Activated naive CD8-positive, alpha-beta T cell treated with anti-CD3 and anti-CD28 coated beads, Interleukin-2, amount 50 U/mL, for 24 hours (primary cell): ENCODE measurements at places on chromosomes 2 and 18.

DNA sequence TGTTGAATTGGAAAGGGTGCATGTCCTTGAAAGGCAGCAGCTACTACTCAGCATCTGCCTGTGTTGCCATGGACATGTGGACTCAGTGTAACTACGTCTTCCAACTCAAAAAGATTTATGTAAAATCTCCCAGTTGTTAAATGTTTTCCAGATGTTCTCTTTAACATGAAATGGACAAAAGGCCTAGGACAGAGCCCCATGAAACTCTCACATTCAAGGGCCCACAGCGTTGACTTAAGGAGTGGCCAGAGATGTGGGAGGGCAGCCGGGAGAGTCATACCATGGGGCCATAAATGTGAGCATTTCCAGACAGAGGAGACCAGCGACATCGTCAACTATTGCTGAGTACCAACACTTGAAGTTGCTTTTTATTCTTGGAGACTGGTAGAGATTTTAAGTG is 9.9 kb downstream of the SLC3A1 start:
- H3K36me3 ChIP-seq: no peaks in the 10 kb centered on the region
- H3K27me3 ChIP-seq: no peaks in the 10 kb centered on the region
- no peak for DNase-seq

DNA sequence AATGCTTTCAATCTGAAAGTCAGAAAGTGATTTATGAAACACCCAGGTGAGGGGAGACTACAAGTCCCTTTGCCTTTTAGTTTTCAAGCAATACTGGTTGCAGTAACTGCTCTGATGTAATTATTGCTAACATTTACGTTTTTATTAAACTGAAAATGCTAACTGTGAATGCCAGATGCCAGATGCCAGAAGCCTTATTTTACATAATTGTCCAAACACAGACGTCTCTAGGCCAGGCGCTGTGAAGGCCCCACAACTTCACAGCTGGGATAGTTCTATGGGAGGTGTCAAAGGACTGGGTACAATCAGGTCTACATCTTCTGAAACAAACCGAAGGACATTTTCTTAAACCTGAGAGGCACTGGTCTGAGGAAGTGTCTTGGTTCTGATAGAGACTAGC is 27.5 kb upstream of the MSGN1 start:
- no peaks in the 10 kb centered on the region for H3K4me1 ChIP-seq
- H3K27me3 ChIP-seq: peaks cover 18% of the 10 kb centered on the region
- H3K27ac ChIP-seq: no peak overlapping the region
- H3K4me3 ChIP-seq: no peak overlapping the region
- no peak for DNase-seq
- peaks cover 3% of the 10 kb centered on the region for H3K36me3 ChIP-seq

- H3K27me3 ChIP-seq: peaks cover 24% of the 10 kb centered on the region
- no peak overlapping the region for H3K27ac ChIP-seq
- no peaks in the 10 kb centered on the region for H3K4me1 ChIP-seq
- H3K36me3 ChIP-seq: no peaks in the 10 kb centered on the region
Measured at GRCh38 chr2:233807215-233807865, 29.2 kb downstream of the MROH2A start.

DNA sequence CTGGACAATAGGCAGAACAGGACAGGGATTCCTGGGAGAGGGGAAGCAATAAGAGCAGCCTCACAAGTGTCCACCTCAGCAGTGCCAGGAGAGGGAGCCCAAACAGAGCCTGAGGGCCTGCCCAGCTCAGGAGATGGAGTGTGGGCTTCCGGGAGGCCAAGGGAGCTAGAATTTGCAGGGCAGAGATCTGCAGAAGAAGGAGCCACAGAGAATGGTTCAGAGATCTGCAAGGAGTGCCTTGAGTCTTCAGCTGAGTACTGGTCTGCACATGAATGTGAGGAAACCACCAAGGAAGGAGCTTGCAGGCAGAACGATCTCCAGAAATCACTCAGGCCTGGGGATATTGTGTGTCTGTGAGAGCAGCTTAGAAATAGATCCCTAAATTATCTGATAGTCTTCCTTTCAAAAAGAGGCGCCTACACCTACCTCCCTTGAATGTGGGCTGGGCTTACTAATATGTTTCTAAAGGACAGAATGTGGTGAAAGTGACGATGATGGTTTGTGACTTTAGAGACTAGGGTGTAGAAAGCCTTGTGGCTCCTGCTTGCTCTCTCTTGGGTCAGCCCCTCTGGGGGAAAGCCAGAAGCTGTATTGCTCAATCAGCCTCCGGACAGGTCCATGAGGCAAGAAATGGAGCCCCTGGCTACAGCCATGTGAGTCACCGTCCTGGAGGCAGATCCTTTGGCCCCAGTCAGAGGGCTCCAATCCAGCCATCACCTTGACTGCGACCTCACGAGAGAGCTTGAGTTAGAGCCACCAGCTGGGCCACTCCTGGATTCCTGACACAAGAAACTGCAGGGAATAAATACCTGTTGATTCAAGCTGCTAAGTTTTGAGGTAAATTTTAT is 7.6 kb upstream of the LPIN1 start:
- H3K27ac ChIP-seq: no peak overlapping the region
- H3K4me3 ChIP-seq: no peak overlapping the region
- no peak for DNase-seq

DNA sequence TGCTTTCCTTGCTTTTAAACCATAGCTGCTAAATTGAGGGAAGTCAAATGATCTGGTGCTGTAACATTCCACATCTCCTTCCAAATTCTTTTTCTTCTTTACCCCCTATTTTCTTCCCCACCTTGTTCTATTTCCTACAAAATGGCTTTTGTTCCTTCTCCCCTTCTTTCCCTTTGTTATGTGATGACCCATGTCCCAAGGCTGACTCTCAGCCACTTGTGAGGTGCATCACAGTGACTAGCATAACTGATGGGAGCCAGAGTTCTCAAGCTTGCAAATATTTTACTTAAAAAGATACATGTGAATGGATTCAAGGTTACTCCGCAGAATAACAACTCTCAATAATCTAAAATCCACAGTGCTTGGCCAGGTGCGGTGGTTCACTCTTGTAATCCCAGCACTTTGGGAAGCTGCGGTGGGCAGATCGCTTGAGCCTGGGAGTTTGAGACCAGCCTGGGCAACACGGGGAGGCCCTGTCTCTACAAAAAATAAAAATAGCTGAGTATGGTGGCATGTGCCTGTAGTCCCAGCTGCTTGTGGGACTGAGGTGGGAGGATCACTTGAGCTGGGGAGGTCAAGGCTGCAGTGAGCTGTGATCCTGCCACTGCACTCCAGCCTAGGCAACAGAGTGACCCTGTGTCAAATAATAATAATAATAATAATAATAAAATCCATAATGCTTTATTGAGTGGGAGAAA is 100.1 kb upstream of the CERS6 start:
- DNase-seq: no peak
- peaks cover 3% of the 10 kb centered on the region for H3K27me3 ChIP-seq
- no peaks in the 10 kb centered on the region for H3K36me3 ChIP-seq
- peaks cover 32% of the 10 kb centered on the region for H3K4me1 ChIP-seq
- H3K4me3 ChIP-seq: no peak overlapping the region
- H3K27ac ChIP-seq: no peak overlapping the region

DNA sequence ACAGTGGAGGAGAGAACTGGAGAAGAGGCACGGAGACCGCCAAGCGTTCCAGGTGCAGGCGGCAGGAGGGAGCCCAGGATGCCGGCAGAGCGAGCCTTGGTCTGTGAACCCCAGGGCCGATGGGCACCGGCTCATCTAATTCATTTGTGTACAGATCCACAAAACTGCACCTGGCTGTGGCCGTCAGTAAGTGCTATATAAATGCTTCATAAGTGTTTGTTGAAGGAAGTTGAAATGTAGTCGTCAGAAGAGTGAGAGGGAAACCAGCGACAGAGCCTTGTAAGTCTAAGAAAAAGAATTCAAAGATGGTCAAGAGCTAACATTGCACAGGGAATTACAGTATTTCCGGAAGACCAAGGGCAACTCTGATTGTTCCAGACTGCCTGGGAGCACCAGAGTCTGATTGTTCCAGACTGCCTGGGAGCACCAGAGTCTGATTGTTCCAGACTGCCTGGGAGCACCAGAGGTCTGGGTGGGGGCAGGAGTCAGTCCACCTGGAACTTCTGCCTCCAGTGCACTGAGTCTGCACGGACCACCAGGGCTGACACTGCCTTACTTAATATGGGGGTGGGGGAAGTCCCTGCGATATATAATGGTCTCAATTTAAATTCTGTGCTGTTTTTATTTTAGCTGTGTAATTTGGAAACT is 112.3 kb downstream of the BCL2 start:
- peaks cover 98% of the 10 kb centered on the region for H3K4me1 ChIP-seq
- H3K27ac ChIP-seq: peak overlapping the region; percentile 99
- no peaks in the 10 kb centered on the region for H3K27me3 ChIP-seq
- H3K36me3 ChIP-seq: peaks cover 27% of the 10 kb centered on the region
- peak; percentile 58 for DNase-seq

DNA sequence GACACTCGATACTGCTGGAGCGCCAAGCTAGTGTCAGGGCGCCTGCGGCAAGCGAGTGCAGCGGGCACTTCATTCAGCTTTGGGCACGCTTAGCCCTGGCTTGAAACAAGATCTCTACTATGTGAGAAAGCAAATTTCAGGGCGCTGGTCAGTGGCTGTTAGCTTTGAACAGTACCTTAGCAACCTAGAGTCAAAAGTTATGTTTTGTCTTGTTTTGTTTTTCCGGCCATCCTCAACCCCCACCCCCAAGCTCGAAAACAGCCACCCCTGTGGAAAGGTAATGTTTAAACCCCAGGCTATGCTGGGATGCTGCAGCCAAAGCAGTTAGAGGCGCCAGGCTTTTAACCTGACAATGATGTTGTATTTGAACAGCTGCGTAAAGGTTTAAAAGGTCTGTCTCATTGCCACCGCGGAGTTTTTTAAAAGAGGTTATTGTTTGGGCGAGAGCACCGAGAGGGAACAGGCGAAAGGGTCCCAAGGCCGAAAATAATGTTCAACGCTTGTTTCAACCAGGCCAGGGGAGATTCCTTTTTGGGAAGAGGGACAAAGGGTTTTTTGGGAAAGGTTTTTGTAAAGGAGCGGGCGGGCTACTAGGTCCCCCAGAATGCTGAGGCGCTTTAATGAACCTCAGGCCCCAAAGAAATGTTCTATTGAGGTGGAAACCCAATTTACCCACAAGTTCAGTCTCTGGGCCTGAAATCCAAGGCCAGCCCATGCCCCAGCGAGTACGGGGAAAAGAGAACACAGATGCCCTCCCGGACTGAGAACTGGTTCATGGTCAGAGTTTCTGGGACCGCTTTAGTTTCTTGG is 2.3 kb upstream of the HOXD10 start:
- H3K27ac ChIP-seq: no peak overlapping the region
- no peak for DNase-seq
- H3K4me3 ChIP-seq: no peak overlapping the region
- H3K4me1 ChIP-seq: peaks cover 7% of the 10 kb centered on the region
- peaks cover 10% of the 10 kb centered on the region for H3K36me3 ChIP-seq

DNA sequence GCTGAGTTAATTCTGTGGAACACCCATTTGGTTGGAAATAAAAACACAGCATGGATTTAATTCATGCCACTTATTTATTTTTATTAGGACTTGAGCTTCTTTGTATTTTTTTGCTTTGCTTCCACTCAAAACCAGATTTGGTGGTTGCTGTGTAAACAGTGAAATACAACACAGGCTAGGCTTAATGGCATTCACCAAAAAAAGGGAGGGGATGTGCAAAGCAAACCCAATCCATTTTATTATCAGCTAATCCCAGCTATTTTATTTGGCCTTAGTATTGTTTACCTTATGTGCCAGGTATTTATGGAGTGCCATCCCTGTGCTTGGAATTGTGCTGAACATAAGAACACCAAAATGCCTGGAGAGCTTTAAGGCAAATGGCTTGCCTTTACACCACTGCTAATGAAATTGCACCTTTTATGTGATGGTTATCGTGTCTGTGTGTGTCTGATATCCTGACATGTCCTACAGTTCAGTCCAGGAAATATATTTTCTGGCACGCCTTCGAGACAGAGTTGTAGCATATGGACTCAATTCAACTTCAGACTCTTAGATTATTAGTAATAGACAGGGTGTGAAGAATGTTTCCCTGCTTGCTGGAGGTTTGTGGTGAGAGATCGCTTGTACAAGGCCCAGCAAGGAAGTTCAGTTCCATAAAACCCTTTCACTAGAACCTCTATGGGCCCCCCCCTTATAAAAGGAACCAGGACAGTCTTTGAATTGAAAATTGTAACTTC is 99.6 kb downstream of the PRPF40A start:
- H3K4me3 ChIP-seq: no peak overlapping the region
- DNase-seq: no peak
- peaks cover 10% of the 10 kb centered on the region for H3K4me1 ChIP-seq
- no peak overlapping the region for H3K27ac ChIP-seq
- H3K36me3 ChIP-seq: no peaks in the 10 kb centered on the region

DNA sequence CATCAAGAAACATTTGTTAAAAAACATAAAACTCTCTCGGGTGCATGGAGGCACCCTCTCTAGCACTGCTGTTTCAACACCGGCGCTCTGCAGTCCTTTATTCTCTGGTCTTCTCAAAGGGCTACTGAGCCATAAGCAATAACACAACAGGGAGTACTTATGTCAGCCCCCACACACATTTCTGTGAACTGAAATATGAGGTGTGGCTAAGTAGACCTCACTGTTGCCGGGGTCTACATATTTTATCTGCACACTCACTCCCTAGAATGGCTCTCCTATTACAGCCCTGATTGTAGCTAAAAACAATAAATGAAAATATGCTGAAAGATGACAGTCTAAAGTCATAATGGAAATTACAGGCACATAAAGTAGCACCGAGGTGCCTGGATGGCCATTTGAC is 235.1 kb downstream of the GRB14 start:
- no peaks in the 10 kb centered on the region for H3K27me3 ChIP-seq
- no peaks in the 10 kb centered on the region for H3K4me1 ChIP-seq
- H3K36me3 ChIP-seq: no peaks in the 10 kb centered on the region
- no peak overlapping the region for H3K4me3 ChIP-seq

GRCh38 chr2:30666266-30666874 is 140.9 kb downstream of the CAPN13 start:
- no peak overlapping the region for H3K4me3 ChIP-seq
- H3K36me3 ChIP-seq: peaks cover 8% of the 10 kb centered on the region
- peaks cover 12% of the 10 kb centered on the region for H3K4me1 ChIP-seq
- peaks cover 7% of the 10 kb centered on the region for H3K27me3 ChIP-seq

DNA sequence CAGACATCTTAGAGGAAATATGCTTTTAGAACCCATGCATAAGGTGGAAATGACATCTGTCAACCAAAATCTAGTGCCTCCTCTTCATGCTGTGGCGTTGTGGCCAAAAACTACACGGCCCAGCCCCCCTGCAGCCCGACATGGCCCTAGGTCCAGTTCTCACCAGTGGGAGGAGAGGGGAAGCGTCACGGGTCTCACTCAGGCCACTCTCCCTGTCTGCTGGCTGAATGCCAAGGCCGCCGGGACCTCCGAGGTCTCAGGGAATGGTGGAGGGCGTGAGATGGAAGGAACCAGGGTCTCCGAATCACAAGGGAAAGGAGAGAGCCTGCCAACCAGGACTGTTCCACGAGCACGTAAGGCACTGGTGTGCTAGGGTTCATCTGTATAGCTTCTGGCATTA is 361.0 kb downstream of the ANAPC1 start:
- H3K36me3 ChIP-seq: no peaks in the 10 kb centered on the region
- no peak overlapping the region for H3K27ac ChIP-seq
- no peak for DNase-seq
- peaks cover 26% of the 10 kb centered on the region for H3K27me3 ChIP-seq

DNA sequence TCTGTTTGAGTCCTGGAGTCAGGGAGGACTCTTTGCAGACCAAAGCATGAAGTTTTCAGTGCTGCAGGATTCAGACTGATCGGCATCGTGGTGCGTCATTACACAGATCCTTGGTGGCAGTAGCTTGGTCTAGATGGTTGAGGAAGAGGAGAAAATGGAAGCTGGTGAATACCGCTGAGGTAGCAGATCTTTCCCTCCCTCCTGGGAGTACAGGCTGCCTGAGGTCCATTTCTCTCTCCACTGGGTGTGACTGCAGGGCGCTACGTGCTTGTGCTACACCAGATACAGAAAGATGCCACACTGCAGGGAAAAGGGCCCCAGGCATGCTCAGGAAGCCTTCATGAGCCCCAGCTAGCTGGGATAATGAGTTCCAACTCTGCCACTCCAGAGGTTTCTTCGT is 3.3 kb upstream of the CNDP1 start:
- no peaks in the 10 kb centered on the region for H3K36me3 ChIP-seq
- peaks cover 4% of the 10 kb centered on the region for H3K27me3 ChIP-seq
- no peak for DNase-seq
- H3K4me1 ChIP-seq: no peaks in the 10 kb centered on the region
- H3K4me3 ChIP-seq: no peak overlapping the region
